Activated naive CD8-positive, alpha-beta T cell treated with anti-CD3 and anti-CD28 coated beads for 36 hours (primary cell): ENCODE measurements at places on chromosomes 16 and 17. TPM values are rescaled to one million over a fixed set of nuclear protein-coding genes. Genes with fewer than 3 reads are reported as not detected.

GRCh38 chr17:68710035-68710780 is 109.0 kb upstream of the FAM20A start:
- H3K27ac ChIP-seq = no peak overlapping the region
- H3K4me1 ChIP-seq = no peaks in the 10 kb centered on the region
- H3K27me3 ChIP-seq = peaks cover 9% of the 10 kb centered on the region
- H3K4me3 ChIP-seq = no peak overlapping the region
- no peaks in the 10 kb centered on the region for H3K36me3 ChIP-seq

GRCh38 chr17:66214884-66215528 is 14.2 kb downstream of the APOH start:
- H3K4me1 ChIP-seq = no peaks in the 10 kb centered on the region
- no peak overlapping the region for H3K4me3 ChIP-seq
- no peaks in the 10 kb centered on the region for H3K36me3 ChIP-seq
- no peaks in the 10 kb centered on the region for H3K27me3 ChIP-seq

DNA sequence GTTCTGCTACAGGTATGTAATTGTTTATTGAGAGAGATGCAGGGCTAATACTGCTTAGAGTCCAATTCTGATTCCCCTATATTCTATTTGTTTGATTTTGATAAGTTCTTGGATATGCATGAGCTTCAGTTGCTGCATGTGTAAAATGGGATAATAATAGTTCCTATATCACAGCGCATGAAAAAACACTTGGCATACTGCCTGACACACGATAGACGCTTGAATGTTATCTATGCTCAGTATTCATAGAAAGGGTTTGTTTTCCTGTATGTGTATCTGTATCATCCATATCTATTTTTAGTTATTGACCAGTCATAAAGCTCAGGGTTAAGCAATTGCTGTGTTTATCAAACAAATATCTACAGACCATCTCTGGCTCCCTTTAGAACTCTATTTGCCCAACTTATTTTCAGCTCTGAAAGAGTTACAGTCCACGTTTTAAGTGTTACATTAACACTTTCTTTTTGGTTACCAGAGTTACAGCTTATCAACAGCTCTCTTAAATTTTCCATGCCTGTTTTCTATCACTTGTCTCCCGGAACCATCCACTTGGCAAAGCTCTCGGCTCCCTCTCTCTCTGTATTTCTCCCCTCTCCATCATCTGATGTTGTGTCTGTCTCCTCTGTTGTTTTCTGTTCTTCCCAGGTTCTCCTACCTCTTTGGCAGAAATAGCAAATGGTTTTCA is 334.8 kb downstream of the CBLN1 start:
- H3K36me3 ChIP-seq = no peaks in the 10 kb centered on the region
- no peak overlapping the region for H3K4me3 ChIP-seq
- H3K27ac ChIP-seq = no peak overlapping the region
- H3K27me3 ChIP-seq = peaks cover 4% of the 10 kb centered on the region

DNA sequence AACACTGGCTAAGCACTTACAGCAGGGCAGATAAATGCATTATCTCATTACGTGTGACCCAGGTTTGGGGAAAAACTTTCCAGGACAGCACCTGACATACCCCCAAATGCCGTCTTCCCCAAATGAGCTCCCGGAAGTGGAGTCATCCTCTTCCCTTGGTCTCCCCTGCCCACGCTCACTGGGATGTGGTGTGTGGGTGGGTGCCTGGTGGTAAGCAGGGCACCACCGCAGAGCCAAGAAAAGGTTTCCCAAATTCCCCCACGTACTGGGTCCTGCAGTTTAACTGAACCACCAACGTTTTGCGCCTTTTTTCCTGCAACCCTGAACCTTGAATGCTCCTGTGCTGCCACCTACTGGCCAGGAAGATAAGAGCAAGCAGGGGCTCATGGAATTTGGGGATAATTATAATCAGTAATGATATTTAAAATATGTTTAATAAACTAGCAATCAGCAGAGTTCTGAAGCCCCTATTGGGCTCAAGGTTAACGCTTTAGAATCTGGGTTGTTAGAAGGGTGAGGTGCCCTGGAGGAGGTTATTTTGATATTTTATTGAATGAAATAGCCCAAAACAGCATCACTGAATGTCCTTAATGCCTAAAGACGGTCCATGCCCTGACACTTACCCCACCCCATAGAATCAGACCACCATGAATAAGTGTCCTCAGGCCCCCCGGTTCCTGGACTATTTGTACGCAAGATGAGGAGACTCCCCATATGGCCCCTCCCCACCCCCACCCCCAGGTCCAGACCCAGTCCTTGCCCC is 8.0 kb downstream of the SPPL2C start:
- peaks cover 44% of the 10 kb centered on the region for H3K27me3 ChIP-seq
- H3K4me3 ChIP-seq = no peak overlapping the region
- peak; percentile 48 for DNase-seq
- no peak overlapping the region for H3K27ac ChIP-seq
- peaks cover 2% of the 10 kb centered on the region for H3K4me1 ChIP-seq

DNA sequence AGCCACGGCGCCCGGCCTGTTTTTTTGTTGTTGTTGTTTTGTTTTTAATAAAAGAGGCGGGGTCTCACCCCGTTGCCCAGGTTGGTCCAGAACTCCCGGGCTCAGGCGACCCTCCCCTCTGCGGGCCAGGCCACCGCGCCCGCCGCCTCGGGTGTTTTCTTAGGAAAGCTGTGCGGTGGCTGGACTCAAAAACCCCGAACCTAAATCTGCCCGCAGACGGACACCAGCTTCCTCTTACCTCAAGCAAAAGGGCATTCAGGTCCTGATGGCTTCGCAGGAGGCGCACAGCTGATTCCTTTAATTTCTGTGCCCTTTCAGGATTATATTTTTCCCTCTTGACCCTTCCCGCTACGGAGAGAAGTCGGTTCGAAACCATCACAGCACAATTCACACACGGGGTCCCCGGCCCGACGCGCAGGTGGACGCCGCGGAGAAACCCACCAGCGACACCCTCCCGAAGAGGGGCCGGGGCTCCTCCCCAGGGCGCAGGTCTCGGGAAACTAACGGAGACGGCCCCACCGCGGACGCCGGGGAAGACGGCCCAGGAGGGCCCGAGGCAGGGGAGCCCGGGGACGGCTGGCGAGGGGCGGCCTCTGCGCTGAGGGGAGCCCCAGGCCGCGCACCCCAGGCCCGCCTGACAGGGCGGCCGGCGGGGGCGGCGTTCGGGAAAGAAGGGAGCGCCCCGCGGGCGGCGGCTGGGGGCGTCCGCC is 653 bp downstream of the FANCA start:
- peak overlapping the region; percentile 62 for H3K27ac ChIP-seq
- no peaks in the 10 kb centered on the region for H3K27me3 ChIP-seq
- DNase-seq = peak; percentile 46
- H3K4me1 ChIP-seq = peaks cover 28% of the 10 kb centered on the region

GRCh38 chr16:1940273-1941161 is 2.5 kb downstream of the MSRB1 start:
- no peak overlapping the region for H3K27ac ChIP-seq
- no peaks in the 10 kb centered on the region for H3K27me3 ChIP-seq
- no peak for DNase-seq
- peaks cover 4% of the 10 kb centered on the region for H3K36me3 ChIP-seq
- peaks cover 17% of the 10 kb centered on the region for H3K4me1 ChIP-seq
- H3K4me3 ChIP-seq = no peak overlapping the region

EVI2B gene
- 14.8 TPM for total RNA-seq

- H3K27ac ChIP-seq = no peak overlapping the region
- no peak overlapping the region for H3K4me3 ChIP-seq
- DNase-seq = no peak
- H3K27me3 ChIP-seq = no peaks in the 10 kb centered on the region
- H3K4me1 ChIP-seq = no peaks in the 10 kb centered on the region
Measured at GRCh38 chr17:77822302-77823030, 136.0 kb upstream of the TNRC6C start.

TMEM186 gene
- total RNA-seq = 14.4 TPM

- H3K27ac ChIP-seq = peak overlapping the region; percentile 91
- H3K36me3 ChIP-seq = peaks cover 2% of the 10 kb centered on the region
- H3K27me3 ChIP-seq = peaks cover 3% of the 10 kb centered on the region
- peak; percentile 70 for DNase-seq
- H3K4me1 ChIP-seq = peaks cover 37% of the 10 kb centered on the region
Measured at GRCh38 chr17:17681744-17682292, 560 bp downstream of the RAI1 start.

DNA sequence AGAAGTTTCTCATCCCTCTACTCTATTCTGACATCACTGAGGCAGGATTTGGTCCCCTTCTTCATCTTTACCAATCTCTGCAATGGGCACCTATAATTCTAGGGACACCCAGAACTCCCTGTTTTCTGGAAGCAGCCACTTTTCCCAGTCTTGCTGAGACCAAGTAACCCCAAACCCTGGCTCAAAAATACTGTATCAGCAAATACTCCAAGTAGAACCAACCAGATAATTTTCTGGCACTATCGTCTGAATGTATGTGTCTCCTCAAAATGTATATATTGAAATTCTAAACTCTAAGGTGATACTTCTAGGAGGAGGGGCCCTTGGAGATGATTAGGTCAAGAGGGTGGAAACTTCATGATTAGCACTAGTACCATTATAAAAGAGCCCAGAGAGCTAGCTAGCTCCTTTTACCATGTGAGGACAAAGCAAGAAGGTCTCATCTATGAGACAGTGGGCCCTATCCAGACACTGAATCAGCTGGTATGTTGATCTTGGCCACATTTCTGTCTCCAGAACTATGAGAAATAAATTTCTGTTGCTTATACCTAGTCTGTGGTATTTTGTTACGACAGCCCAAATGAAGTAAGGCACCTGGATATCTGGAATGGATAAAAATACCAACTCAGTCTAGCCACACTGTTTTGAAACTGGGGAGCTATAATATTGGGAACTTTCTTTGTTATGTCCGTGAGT is 464.4 kb downstream of the CDH11 start:
- H3K36me3 ChIP-seq = no peaks in the 10 kb centered on the region
- no peaks in the 10 kb centered on the region for H3K4me1 ChIP-seq
- no peaks in the 10 kb centered on the region for H3K27me3 ChIP-seq

DNA sequence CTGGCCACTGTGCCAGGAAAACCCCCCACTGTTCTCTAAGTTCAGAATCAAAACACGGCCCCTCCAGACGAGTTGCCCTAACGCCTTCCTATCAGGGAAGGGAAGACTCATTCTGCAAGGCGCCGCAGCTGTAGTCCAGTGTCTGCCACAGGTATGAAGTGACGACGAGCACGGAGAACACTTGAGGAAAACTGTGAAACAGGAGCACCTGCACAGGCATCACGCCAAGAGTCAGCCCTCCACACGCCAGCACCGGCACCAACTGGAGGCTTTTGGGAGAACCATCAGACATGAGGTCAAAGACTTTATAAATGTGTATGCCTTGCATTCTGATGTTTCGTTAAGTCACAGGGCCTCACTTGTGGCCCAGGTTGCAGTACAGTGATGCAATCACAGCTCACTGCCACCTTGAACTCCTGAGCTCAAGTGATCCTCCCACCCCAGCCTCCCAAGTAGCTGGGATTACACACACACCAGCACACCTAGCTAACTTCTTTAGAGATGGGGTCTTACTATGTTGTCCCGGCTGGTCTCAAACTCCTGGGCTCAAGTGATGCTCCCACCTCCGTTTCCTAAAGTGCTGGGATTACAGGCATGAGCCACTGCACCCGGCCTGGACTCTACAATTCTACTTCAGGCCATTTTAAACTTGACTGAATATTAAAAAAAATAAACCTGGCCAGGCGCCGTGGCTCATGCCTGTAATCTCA is 22.9 kb downstream of the KLHDC4 start:
- no peak for DNase-seq
- peaks cover 17% of the 10 kb centered on the region for H3K36me3 ChIP-seq
- H3K4me1 ChIP-seq = peaks cover 10% of the 10 kb centered on the region
- H3K27me3 ChIP-seq = no peaks in the 10 kb centered on the region
- H3K4me3 ChIP-seq = no peak overlapping the region
- no peak overlapping the region for H3K27ac ChIP-seq

- no peak overlapping the region for H3K4me3 ChIP-seq
- H3K27ac ChIP-seq = no peak overlapping the region
- H3K36me3 ChIP-seq = no peaks in the 10 kb centered on the region
- H3K27me3 ChIP-seq = peaks cover 3% of the 10 kb centered on the region
- DNase-seq = no peak
- no peaks in the 10 kb centered on the region for H3K4me1 ChIP-seq
Measured at GRCh38 chr17:14621826-14622614, 321.1 kb downstream of the HS3ST3B1 start.

DNA sequence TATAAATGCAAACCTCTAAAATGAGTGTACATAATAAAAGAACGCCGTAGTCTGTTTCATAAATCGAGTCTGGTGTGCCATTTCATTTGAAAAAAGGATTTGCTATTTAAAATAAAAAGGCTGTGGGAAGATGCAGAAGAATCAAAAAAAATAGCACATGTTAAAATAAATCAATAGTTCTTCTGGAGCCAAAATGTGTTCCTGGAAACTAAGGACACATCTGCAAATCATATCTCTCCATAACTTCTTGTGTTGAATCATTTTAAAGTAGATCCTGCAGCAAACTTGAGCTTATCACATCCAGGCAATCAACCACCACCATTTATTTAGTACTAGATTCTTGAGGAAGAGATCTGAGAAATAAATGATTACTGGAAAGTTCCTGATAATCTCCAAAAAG is 29.0 kb downstream of the XPO6 start:
- H3K4me1 ChIP-seq = peaks cover 79% of the 10 kb centered on the region
- peak overlapping the region; percentile 89 for H3K27ac ChIP-seq
- H3K27me3 ChIP-seq = no peaks in the 10 kb centered on the region
- DNase-seq = no peak
- no peak overlapping the region for H3K4me3 ChIP-seq

GRCh38 chr16:71287911-71288310 is 1.3 kb downstream of the CMTR2 start:
- H3K4me1 ChIP-seq = peaks cover 12% of the 10 kb centered on the region
- H3K36me3 ChIP-seq = peaks cover 56% of the 10 kb centered on the region
- H3K27me3 ChIP-seq = peaks cover 14% of the 10 kb centered on the region
- DNase-seq = no peak
- no peak overlapping the region for H3K27ac ChIP-seq

PPP1R27 gene
- total RNA-seq = not detected

DNA sequence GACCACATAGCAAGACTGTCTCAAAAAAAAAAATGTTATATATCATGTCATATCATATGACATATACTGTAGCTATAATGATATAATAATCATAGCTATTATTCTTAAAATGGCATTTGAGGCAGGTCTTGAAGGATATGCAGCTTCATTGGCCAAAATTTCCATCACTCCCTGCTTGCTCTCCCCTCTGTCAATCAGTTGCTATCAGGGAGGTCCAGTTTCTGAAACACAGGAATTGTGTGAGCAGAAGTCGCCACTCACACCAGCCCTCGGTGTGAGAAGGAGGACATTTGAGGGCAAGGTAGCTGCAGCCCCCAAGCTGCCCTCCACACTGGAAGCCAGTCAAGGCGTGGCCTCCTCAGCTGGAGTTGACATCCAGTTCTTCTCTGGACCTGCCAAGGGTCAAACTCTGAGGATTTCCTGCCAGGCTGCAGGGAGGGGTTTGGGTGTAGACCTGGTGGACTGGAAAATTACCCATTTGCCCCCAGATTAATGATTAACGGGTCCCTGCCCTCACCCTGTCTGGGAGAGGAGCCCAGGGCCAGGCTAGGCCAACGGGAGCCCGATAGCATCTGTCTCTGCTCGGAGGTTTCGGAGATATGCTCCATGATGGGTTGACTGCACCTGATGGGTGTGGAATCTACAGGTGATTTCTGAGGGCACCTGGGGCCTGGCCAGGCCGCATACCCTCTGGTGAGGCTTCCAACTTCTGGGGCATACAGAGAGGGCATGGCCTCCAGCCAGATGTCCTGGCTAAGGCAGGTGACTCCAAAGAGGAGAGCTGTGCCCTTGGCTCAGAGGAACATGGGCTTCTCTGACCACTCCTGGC is 18.8 kb downstream of the WNT9B start:
- H3K36me3 ChIP-seq = no peaks in the 10 kb centered on the region
- no peak overlapping the region for H3K4me3 ChIP-seq
- no peak for DNase-seq

CDT1 gene
- total RNA-seq = 158 TPM

TMC6 gene
- 125 TPM for total RNA-seq

PRSS22 gene
- not detected for total RNA-seq
